ENCODE measurements at places on chromosomes 11 and 22. TPM values are rescaled to one million over a fixed set of nuclear protein-coding genes. Genes with fewer than 3 reads are reported as not detected.

GRCh38 chr11:130177782-130178181 is 18.2 kb downstream of the ST14 start:
- DNase-seq, result no peak

GRCh38 chr22:49350441-49351121 is 477.1 kb downstream of the BRD1 start:
- DNase-seq, result peak; percentile 52

The MIOX gene
- not detected for total RNA-seq

The LARGE2 gene
- total RNA-seq, result 6.0 TPM

DNA sequence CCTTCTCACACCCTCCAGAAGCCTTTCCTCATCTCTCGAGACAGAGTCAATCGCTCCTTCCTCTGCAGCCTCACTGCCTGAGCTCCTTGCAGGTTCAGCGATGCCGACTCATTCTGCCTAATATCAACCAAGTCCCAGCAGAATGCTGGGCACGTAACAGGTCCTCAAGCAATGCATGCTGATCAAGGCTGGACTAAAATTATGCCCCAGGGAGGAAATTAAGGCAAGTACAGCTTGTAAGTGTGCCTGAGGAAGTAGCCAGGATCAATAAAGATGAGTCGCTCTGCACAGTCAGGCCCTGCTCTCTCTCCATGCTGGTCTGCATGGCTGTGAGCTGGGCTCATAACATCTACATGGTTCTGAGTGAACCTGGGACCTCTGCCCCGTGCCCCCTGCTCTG is 25.6 kb upstream of the NRIP3 start:
- no peak for DNase-seq

DNA sequence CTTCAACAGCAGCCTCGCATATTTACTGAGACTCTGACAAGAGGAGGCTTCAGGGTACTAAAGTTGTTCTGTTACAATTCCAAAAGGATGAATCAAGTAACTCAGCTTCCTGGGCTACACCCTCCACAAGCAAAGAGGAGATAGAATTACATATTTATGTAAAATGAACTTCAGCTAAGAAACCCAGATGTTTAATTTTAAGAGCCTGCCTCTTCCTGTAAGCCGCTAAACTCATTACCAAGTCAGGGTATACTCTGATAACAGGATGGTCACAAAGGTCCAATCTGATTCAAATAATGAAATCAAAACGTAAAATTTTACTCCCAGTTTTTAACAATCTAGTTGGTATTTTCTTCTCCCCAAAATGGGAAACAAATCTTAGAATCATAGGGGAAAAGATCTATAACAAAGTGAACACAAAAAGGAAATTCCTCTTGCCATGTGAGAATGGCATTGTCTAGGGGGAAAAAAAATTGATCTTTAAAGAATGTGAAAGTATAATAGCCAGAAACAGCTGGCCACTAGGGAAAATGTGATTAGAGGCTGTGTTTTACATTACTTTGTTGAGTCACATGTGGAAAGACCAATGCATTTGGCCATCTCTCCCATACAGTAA is 30.9 kb downstream of the CHEK2 start:
- no peak for DNase-seq

The FAM180B gene
- total RNA-seq, result not detected

- peak; percentile 76 for DNase-seq
These were observed 147.3 kb downstream of the CCDC34 start for GRCh38 chr11:27215471-27216269.

GRCh38 chr22:35840302-35840739 is 122.6 kb downstream of the APOL5 start:
- DNase-seq, result peak; percentile 91

The MUC2 gene
- not detected for total RNA-seq

DNA sequence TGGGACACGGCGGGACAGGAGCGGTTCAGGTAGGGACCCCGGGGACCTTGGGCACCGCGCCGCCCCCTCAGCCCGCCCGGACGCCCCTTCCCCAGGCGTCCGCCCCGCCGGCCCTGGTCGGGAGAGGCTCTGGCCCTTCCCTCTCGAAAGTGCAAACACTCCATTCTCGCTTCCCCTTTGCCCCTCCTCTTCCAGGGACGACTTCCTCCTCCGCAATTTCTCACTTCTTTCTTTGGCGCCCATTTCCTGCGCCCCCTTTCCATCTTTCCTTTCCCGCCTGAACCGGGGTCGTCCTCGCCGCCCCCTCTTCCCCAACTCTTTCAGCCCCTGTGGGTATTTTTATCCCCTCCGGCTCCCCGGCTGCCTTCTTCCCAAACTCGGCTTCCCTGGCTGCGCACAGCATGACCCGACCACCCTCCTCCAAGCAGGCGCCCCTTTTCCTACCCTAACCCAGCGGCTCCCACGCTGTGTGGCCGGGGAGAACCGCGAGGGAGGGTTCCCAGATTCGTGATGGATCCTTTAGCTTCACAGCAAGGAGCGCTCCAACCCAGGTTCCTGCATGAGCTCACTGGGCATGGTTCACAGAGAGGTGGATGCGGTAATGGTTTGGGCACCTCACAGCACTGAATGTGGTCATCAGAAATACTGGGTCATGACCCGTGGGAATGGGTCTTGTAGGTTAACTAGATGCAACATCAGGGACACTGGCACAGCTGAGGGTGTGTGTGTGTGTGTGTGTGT is 689 bp downstream of the RAB39A start:
- DNase-seq, result no peak

GRCh38 chr22:42328784-42329145 is 58.3 kb upstream of the TCF20 start:
- DNase-seq, result no peak

The LIF gene
- 6.9 TPM for total RNA-seq

DNA sequence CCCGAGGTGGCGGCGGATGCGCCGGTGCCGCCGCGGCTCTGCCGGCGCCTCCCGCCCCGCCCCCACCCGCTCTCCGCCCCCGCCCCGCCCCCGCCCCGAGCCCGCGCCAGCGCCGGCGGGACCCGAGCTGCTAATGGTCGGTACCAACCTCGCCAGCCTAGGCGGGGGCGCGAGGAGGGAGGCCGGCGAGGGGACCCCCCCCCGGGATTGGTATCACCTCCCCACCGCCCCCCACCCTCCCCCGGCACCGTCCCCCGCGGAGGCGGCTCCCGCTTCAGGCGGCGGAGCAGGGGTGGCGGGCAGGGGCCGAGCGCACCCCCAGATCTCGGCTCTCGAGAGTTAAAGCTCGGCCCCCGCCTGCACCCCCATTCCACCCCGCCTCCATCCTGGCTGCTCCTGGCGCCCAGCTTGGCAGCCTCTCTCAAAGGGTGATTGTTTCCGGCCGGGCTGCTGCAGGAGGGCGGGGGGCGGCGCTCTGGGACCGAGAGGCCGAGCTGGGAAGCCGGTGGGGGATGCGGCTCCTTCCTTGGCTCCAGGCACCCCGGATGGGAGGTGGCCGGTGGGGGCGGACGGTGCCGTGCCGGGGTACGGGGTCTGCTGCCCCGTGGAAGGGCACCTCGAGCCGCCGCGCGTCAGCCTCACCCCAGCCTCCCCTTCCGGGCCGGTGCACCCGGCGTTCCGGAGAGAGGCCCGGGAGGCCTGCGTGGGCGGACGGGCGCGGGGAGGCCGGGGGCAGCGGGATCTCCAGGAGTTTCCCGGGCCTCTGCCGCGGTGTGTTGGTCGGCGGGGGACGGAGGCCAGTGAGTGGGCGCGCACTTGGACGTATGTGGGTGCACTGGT is at the start of gene B3GAT1:
B3GAT1 (minus strand) TSS at position 40 of the 840 bp plus-strand sequence. CDS start 24,583 bp downstream, outside the sequence.
- no peak for DNase-seq

The DRD4 gene
- total RNA-seq, result 1.2 TPM

- DNase-seq, result no peak
These were observed 1003.3 kb upstream of the CCDC90B start for GRCh38 chr11:84289381-84289906.

DNA sequence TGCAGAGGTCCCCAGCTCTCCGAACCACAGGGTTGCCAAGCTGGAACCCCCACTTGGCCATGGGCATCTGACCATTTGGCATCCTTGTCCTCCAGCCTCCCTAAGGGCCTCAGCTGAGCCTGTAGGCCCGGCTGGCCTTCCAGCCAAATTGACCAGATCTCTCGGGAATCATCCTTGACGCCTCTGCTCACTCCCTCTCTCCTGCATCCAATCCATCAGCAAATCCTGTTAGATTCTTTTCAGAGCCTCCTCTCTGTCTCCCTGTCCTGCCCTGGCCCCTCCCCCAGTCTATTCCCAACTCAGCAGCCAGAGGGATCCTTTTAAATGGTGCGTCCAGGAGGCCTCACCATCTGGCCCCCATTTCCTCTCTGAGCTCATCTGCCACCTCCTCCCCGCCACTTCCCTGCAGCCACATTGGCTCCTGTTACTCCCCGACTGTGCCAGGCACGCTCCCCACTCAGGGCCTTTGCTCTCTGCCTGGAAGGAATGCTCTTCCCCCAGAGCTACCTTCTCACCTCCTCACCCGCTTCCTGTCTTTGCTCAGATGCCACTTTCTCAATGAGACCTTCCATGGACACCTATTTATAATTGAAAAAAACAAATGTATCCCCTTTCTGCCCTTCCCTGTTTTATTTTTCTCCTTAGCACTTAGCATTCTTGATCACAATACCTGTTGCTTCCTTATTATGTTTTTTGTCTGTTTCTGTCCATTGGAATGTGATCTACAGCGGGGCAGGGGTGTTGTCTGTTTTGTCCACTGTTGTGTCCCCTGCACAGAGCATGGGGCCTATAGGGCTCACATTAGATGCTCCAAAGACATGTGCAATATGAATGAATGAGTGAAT is 78.1 kb downstream of the NFAM1 start:
- no peak for DNase-seq

DNA sequence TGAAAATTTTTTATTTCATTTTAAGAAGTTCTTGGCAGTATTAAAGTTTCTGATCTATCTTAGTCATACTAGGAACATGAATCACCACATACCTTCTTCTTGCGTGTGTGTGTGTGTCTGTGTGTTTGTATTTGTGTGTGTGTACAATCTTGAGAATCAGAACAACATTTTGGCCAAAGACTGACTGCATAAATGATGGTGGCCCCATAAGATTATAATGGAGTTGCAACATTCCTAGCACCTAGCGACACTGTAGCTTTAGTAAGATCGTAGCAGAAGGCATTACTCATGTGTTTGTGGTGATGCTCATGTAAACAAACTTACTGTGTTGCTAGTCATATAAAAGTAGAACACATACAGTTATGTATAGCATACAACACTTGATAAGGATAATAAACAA is 205.4 kb downstream of the FAM76B start:
- no peak for DNase-seq

- DNase-seq, result no peak
These were observed 98.8 kb downstream of the MPPED2 start for GRCh38 chr11:30487200-30487898.

DNA sequence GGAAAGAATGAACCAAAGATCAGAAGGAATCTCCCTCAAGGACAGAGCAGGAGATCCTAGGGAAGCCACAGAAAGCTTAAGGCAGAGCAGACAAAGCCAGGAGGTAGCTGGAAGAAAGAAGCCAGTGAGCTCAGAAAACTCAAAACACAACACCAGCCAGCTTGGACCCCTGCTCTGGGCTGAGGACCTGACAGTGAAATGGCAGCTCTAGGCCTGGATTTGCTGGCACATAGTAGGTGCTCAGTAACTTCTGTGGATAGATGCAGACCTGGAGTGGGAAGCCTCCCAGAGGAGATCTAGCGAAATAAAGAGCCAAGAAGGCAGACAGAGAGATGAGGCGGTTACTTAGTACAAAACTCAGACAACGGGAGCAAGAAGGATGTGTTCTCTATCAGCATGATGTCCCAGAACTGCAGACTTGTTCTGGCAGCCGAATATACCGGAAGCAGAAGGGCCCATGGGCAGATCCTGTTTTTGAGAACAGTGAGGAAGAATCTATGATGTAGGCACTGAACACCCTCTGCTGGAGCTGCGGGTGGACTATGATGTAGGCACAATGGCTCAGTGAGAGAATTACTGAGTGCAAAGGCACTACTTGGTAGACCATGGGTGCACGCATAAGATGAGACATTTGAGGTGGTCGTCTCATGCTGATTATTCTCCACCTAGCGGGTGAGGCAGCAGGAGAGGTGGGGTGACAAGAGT is 4.8 kb downstream of the ROBO4 start:
- DNase-seq, result no peak

GRCh38 chr11:15815246-15816195 is 540.8 kb downstream of the SOX6 start:
- no peak for DNase-seq

GRCh38 chr11:36347384-36347906 is 51.4 kb downstream of the PRR5L start:
- no peak for DNase-seq

The NXF1 gene
- total RNA-seq, result 96.2 TPM

DNA sequence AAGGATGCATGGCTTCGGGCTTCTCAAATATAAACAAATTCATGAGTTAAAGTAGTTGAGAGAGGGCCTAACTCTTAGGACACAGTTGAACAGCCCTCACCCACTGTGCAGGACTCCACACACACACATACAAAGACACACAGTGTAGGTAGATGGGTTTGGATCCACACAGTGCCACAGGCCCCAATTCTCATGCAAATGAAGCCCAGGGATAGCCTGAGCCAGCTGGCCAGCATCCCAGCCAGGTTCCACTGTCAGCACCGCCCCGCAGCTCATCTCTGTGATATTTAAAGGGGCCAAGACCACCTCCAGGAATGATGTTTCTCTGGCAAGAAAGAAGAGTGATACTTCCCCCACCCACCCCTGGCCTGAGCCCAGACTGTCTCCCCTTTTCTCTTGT is 11.7 kb downstream of the SLC35C1 start:
- no peak for DNase-seq

GRCh38 chr11:68251765-68252164 is 20.0 kb downstream of the C11orf24 start:
- DNase-seq, result no peak

DNA sequence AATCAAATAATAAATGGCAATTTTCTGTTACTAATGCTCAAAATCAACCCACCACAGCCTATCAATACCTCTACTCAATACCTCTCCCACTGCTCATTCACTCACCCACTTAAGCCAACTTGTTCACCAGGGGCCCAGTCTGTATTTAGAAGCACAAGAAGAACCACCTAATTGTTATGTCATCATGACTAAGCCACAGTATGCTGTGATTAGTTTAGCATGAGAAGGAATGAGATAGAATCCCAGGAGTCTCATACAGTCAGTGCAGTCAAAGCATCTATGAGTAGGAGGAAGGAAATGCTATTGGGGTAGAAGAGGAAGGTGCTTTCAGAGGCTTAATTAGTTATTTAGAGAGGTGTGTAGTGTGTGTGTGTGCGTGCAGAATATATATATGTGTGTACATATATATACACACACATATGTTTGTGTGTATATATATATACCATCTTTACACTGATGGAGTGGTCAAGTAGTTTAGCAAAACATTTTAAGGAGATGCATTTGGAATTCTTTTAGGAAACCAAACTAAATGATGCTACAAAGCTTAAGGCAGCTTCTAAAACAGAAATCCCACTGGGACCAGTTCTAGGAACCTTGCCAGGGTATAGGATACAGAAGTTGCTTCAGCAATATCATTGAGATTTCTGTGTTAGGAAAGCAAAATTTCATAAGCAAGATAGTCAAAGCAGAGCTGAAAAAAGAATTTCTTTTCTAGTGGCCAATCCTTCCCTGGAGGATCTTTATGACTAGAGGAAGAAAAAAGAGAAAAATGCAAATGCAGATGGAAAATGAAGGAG is 27.5 kb downstream of the KCNA4 start:
- no peak for DNase-seq

- DNase-seq, result no peak
These were observed 48.1 kb upstream of the ME3 start for GRCh38 chr11:86720546-86720945.

GRCh38 chr22:32494971-32495370 is 20.4 kb downstream of the FBXO7 start:
- DNase-seq, result no peak

All from upper lobe of right lung (tissue), 1 donor.